ENCODE measurements at places on chromosomes 6 and 20.

DNA sequence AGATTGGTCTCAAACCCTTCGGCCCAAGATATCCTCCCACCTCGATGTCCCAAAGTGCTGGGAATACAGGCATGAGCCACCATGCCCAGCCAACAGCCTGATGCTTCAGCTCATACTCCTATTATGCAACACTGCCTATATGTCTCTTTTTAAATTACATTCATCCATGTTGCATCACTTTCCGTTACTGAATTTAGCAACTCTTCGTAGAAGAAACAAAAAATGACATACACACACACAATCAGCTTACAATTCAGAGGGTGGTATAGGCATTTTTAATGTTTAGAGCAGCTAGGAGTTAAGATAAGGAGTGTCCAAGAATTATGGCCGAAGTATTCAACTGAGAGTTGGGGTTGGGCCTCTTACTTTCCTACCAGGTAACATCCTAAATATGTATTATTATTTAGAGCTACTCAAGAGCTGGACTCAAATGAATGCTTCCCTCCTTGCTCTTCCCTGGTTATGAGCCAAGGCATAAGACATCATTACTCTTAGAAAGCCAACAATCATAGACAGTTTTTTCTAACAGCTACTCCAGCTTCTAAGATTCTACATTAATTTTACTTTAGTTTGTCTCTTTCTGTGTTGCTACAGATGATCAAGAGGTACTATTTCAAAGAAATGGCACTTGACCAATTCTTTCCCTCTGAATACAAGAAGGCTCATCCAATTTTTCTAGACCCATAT is 62.0 kb upstream of the BMP5 start:
- no peak for DNase-seq

GRCh38 chr20:38880952-38881735 is 45.1 kb upstream of the FAM83D start:
- DNase-seq = no peak

- DNase-seq = no peak
Observed at GRCh38 chr6:149860834-149861602, 3.1 kb downstream of the LRP11 start.

GRCh38 chr6:68757821-68758220 is 122.7 kb downstream of the ADGRB3 start:
- DNase-seq = no peak

- DNase-seq = no peak
Observed at GRCh38 chr6:138817799-138818198, 21.9 kb downstream of the ECT2L start.

- no peak for DNase-seq
Observed at GRCh38 chr6:74851596-74851995, 354.3 kb downstream of the COL12A1 start.

DNA sequence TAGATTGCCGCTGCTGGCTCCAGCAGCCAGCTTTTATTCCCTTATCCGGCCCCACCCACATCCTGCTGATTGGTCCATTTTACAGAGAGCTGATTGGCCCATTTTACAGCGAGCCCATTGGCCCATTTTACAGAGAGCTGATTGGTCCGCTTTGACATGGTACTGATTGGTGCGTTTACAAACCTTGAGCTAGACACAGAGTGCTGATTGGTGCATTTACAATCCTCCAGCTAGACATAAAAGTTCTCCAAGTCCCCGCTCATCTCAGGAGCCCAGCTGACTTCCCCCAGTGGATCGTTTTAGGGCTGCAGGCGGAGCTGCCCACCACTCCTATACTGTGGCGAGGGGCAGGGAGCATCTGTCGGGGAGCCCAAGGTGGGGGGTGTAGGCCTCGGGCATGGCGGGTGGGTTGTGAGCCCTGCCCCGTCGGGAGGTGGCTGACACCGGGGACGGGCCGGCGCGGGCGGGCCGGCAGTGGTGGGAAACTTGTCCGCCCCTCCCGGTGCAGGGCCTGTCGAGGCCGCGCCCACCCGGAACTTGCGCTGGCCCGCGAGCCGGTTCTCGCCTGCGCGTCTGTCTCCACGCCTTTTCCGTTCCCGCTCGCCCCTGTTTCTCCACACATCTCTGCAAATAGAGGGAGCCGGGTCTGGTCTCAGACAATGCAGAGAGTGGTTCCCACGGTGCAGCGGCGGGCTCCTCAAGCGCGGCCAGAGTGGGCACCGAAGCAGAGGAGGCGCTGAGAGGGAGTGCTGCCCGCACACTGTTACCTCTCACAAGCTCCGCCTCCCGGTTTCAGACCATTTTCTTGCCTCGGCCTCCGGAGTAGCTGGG is 86.1 kb upstream of the STMND1 start:
- DNase-seq = no peak

- peak; percentile 92 for DNase-seq
Observed at GRCh38 chr6:152983637-152984512, 1.0 kb upstream of the FBXO5 start.

DNA sequence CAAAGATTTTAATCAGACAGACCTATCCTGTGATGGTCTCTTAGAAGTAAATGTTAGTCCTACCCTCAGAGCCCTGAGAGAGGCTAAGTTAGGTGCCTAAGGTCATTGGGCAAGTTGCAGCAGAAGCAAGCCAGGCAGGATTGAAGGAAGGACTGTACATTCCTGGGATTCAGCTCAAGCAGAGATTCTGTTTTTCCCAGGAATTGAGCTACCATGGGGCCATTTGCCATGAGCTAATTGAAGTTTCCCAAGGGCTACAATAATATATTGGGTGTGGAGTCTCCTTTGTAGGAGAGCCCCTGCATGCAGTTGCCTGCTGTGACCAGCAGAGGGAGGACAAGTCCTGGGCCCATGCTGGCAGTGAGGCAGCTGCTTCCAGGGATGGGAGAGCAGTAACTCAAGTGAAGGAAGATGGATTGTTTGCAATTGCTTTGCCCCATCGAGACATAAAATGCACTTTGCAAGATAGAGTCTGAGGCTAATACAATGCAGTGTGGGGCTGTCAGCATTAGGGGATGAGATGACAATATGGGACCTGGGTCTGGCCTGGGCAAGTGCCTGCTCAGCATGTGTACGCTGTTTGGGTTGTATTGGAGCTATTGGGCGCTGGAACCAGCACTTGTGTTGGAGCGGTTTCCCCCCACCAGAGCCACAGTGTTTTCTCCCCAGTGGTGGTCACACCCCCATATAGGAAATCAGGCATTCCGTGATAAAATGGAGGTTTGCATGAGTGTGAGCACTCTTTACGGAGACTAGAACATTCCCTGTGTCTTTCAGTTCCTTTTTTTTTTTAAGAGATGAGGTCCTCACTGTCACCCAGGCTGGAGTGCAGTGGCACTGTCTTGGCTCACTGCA is 27.9 kb downstream of the DNMT3B start:
- peak; percentile 71 for DNase-seq

GRCh38 chr20:58571693-58572427 is 56.7 kb upstream of the APCDD1L start:
- no peak for DNase-seq

DNA sequence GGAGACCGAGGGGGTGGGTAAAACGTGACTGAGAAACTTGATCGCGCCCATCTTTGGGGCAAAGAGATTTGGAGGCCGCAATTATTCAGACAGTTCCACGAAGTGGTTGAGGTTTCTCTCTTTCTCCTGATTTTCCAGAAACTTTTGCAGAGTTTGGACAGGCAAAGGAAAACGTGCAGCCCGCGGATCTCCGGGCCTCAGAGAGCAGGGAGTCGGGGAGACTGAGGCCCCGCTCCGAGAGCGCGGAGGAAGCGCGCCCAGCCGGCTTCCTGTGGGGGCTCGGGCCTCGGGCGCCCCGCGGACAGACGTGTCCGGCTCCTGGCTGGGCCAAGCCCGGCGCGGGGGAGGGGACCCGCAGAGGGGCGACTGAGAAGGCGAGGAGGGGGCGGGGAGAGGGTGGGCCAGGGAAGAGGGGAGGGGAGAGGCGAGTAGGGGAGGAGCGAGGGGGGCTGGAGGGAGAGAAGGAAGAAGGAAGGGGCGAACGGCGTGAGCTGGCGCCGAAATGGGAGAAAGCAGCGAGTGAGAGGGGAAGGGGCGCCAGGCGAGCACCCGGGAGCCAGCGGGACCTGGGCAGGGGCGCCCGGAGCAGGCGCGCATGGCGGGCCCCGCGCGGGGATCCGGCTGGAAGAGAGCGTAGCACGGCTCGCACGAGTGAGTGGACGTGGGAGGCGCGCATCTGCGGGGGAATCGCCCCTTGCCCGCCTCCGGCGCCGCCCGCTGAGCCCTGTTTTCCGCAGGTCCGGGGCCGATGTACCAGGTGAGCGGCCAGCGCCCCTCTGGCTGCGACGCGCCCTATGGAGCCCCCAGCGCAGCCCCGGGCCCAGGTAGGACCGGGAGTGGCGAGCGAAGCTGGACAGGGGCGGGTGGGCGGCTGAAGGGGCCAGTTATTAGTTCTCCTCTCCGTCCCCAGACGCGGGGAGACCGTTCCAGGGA is at the start of gene MDFI:
MDFI (plus strand) TSS at position 467 of the 933 bp plus-strand sequence; CDS start at position 749, 282 bp downstream.
- DNase-seq = no peak

DNA sequence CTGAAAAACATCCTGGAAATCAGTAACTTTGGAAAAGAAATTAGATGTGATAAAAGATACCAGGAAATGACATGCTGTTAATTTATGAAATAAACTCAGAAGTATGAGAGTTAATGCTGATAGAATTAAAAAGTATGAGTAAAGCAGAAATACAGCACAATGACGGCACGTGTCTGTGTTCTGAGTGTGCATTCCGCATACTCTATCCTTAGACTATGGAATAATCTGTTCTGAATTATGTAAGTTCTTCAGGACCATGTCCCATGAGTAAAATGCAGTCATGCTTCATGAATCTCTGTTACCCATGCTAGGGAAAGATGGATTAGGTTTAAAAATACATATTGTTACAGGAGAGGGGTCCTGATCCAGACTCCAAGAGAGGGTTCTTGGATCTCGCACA is 21.7 kb downstream of the HECA start:
- no peak for DNase-seq

DNA sequence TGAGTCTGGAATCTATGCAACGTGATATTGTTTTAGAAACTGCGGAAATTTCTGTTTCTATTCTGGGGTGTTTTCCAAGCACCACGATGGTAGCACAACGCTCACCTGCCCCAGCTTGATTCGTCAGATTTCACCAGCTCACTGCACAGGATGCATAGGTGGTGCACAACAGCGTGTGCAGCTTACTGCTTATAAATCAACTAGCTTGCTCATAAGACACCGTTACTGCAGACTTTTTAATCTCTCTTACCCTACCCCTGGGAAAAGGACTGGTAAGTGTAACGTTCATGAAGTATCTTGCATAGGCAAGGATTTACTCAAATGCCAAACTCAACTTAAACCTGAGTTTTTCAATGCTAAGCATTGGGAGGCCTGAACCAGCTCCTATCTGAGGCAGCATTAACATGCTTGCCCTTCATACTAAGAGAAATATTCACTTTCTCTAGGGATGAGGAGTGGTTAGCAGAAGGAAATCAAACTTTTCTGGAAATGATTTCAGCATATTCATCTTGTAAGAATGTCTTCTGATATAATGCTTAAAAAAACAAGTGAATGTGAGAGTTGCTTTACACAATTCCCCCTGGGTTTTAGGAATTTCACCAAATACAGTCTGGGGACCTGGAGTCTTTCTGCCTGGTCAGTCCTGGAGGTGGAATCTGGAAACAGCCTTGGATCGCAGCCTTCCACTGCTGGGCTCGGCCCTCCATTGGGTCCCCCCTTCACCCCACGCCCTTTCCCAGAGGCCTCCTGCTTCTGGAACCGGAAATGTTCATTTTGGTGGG is 100.6 kb downstream of the DACT2 start:
- no peak for DNase-seq

- no peak for DNase-seq
Observed at GRCh38 chr6:4388675-4389074, 253.3 kb upstream of the ECI2 start.

DNA sequence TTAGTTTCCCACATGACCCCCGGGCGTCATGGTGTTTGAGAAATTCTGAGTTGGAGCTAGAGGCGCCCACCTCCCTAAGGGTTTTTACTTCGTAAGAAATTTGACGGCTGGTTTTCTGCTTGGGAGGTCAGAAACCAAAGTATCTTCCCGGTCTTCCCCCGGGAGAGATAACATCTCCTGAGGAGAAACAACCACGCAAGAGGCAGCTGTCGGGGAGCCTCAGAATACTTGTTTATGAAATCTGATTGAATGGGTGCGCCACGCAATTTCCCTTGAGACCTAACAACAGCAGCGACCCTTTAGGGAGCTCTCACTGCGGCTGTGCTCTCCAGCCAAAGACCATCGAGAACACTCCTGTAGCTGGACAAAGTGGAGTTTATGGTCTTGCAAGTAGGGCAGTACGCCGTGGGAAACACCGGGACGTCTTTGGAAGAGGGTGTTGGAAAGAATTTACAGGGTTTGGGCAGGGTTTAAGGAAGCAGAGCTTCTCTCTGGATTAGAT is 608 bp upstream of the EIF2S2 start:
- DNase-seq = no peak

- no peak for DNase-seq
Observed at GRCh38 chr6:72238900-72239299, 352.6 kb downstream of the RIMS1 start.

DNA sequence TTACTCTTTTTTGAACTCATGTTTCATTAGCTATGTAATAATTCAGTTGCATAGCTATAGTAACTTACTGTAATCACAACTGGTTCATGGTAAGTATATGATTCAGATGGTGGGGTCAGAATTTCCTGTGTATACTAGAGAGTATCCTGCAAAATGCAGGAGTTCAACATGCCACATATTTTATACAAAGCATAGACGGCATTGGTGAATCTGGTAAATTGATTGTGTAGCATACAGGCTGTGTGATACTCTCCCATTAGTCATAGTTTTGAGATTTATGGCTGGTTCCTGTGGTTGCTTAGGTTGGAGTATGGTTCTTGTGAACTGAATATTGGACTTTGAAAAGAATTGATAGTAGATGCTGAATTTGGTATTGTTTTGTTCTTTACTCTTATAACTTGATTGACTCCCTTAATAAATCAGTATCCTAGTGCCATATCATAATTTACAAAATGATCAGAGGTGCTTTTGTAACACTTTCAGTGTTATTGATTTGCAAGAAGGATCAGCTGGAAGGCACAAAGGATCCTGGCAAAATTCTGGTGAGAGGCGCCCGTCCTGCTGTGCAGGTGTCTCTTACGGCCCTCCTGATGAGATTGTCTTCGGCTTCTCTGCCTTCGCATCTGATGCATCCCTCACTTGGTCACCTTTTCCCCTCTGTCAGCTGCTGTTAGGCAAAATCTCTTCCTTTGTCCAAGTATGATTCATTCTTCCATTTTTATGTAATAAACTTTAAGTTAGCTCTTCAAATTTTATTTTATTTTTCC is 22.6 kb downstream of the SNX9 start:
- no peak for DNase-seq
